ENCODE measurements at places on chromosomes 1 and 21.

- DNase-seq: no peak
These were observed 29.1 kb upstream of the ADAMTS1 start for GRCh38 chr21:26874347-26874746.

- DNase-seq: no peak
These were observed 54.5 kb downstream of the BACE2 start for GRCh38 chr21:41222247-41223068.

- no peak for DNase-seq
These were observed 848.8 kb downstream of the BRINP3 start for GRCh38 chr1:189628857-189629256.

DNA sequence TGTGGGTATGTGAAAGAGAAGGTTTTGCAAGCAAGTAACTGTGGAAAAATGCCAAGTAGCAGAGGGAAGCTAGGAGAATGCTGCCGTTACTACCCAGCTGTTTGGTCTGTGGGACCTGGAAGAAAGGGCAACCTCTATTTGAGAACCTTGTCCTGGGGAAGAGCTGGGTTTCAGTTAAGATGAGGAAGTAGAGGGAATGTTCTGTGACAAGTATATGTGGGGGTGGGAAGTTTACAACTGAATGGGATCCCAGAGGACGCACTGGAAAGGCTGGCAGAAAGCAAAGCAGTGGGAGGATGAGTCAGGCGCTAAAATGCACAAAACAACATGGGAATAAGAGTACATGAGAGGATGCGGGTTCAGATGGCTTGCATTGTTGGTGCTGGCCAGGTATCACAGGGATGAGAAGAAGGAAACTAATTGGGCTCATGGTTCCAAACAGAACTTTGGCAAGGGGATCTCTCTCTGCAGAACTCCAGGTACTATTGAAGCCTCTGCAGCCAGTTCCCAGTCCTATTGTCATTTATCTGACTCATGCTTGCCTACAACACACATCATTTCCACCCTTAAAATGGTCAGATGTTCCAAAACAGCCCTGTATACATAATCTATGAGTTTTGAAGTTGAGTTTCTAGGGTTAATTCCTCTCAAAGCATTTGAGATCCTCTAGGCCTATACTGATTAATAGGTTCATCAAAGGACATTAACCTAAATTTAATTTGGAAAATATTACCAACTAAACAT is 88.5 kb upstream of the VAV3 start:
- DNase-seq: no peak

DNA sequence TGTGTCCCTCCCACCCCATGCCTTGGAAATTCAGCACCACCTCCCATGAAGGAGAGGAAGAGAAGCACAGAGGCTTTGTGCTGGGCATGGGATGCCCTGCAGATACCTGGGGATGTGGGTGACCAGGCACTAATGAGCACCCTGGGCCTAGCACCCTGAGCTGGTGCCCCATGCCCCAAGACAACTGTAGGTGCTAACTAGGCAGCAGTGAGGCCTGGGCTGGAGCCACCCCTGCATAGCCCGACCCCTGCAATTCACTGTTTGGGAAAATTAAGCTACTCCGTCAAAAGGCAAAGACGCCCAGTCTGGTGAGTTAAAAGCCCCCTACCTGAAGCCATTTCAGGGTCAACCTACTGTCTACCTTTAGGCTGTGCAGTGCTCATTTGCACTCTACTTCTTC is 5.4 kb downstream of the KCNA2 start:
- no peak for DNase-seq

DNA sequence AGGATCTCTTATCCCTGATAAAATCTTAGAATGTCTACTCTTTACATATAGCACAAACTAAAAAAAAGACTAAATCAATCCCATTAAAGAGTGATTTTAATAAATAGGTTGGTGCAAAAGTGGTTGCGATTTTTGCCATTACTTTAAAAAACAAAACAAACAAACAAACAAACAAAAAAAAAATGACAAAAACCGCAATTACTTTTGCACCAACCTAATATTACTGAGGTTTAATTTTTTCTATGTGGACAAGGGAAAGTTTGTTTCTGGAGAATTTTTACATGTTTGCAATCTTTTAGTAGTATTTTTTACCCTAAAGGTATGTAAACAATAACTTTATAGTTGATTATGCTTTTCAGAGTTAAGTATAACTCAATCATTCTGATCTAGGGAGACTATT is 119.7 kb upstream of the ADAMTS5 start:
- no peak for DNase-seq

DNA sequence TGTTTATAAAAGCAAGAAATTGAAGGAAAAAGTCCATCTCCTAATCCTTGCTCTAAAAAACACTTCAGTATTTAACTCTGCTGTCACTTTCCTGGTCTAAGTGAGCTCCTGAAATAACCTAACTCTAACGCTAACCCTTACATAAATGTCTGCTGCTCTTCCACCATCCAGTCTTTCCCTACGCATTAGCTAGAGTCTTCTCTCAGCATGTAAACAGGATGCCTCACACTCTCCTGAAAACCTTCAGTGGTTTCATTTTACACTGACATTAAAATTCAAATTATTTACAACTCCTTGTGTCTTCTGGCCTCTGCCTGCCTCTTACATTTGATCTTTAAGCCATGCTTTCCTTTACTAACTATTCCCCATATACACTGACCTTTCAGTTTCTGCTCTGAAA is 697.6 kb upstream of the CXADR start:
- DNase-seq: no peak

- no peak for DNase-seq
These were observed 471.3 kb downstream of the PLA2G4A start for GRCh38 chr1:187300081-187300480.

- DNase-seq: peak; percentile 5
These were observed 190.8 kb downstream of the LTN1 start for GRCh38 chr21:28801906-28802305.

DNA sequence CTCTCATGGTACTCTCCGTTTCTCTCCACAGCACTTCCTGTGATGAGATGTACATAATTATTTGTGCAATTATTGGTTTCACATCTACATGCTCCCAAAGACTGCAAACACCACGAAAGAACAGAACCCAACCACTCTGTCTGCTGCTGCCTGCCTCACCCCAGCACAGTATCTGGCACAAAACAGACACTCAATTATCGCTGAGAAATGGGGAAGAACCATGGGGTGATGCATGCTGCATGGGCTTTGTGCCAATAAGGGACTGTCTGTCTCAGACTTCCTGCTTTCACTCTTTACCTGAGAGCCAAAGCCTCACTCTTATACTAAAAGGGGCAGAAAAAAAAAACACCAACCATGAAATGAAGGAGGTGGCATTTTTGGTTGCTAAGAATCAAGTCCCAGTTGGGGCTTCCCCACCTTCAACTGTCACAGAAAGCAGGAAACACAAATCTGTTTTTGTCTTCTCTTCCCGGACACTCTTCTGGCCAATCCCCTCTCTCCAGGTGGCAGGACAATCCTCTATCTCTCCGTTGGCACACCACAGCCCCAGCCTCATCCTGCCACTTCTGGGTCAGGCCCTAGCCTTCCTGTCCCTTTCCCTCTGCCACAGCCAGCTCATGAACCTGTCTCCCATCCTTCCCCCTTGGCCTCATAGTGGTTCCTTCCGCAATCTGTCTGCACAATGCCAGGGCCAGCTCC is 82.0 kb downstream of the TGFBR3 start:
- peak; percentile 93 for DNase-seq

DNA sequence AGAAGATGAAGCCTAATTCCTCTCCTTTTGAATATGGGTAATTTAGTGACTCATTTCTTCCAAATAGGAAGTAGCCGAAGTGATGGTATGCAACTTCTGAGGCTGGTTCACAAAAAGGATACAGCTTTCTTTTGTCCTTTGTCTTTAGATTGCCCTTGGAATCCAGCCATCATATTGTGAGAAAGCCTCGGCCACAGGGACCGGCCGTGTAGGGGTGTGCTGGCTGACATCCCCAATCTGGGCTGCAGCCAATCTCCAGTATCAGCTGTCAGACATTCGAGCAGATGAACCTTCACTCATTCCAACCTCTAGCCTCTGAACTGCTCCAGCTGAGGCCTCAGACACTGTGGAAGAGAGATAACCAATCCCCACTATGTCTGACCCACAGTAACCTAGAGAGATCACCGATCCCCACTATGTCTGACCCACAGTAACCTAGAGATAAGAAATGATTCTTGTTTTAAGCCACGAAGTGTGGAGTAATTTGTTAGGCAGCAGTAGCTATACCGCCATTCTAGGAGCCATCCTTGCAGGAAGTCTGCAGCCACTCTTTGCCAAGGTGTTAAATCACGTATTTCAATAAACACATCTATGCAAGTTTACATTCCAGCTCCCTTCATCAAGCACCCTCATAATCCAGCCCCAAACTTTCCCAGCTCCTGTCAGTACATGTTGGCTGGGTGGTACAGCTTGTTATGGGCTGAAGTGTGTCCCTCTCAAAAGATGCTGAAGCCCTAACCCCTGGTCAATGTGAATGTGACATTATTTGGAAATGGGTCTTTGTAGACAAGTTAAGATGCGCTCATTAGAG is 2.9 kb upstream of the DIP2A start:
- no peak for DNase-seq

- DNase-seq: no peak
These were observed 55.7 kb downstream of the NID1 start for GRCh38 chr1:236009191-236009590.

- no peak for DNase-seq
These were observed 163.6 kb upstream of the ARHGEF16 start for GRCh38 chr1:3290915-3291314.

DNA sequence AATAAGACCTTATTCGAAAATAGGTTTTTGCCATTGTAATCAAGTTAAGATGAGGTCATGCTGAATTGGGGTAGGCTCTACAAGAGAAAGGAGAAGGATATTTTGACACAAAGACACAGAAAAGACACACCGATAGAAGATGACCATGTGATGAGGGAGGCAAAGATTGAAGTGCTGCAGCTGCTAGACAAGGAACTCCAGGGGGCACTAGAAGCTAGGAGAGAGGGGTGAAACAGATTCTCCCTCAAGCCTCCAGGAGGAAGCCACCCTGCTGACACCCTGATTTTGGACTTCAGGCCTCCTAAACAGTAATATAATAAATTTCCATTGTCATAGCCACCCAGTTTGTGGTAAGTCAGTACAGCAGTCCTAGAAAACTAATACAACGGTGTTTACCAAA is 506.8 kb upstream of the CAMK1G start:
- DNase-seq: no peak

- DNase-seq: no peak
These were observed 30.2 kb upstream of the MGST3 start for GRCh38 chr1:165600793-165601192.

DNA sequence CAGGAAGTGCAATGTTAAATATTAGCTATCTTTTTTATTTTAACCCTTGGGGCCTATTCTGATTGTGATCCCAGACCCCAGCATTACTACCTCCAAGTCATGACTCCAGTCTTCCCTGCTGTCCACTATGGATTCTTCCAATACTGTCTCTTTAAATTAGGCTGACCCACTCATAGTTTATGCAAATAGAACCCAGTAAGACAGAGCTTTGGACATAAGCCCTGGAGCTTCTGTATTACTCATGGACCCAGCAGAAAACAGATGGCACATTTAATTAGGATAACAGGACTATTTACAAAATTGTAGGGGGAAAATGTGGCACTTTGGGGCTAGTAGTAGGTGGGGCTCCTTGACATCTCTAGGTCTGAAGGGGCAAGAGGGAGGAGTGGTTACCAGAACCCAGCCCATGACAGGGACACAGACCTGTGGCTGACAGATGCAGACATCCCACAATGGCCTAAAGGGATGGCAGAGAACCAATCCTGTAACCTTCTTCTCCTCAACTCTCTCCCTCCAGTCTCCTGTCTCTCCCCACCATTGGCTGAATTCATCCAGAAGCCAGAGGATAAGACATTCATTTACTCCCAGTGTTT is 233.5 kb downstream of the OMA1 start:
- no peak for DNase-seq

GRCh38 chr1:18480315-18481189 is at the start of gene KLHDC7A:
KLHDC7A (plus strand) TSS chr1:18480930; CDS start chr1:18480982, 52 bp downstream.
- no peak for DNase-seq

- no peak for DNase-seq
These were observed 199.8 kb downstream of the DNM3 start for GRCh38 chr1:172041102-172041501.

DNA sequence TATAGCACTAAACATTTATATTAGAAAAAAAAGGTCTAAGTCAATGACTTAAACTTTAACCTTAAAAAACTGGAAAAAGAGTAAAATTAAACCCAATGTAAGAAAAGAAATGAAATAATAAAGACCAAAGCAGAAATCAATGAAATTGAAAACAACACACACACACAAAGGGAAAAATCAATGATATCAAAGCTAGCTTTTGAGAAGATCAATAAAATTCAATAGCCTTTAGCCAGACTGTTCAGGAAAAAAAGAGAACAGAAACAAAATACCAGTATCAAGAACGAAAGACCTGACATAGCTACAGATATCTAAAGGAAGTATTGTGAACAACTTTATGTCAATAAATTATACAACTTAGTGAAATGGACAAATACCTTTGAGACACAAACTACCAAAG is 7.1 kb downstream of the DHCR24 start:
- no peak for DNase-seq

GRCh38 chr1:12009318-12009947 is 9.9 kb upstream of the MIIP start:
- no peak for DNase-seq

- no peak for DNase-seq
These were observed 95.8 kb downstream of the ARHGEF10L start for GRCh38 chr1:17635276-17635675.

- no peak for DNase-seq
These were observed 8.8 kb upstream of the ANGPTL7 start for GRCh38 chr1:11180342-11180744.

DNA sequence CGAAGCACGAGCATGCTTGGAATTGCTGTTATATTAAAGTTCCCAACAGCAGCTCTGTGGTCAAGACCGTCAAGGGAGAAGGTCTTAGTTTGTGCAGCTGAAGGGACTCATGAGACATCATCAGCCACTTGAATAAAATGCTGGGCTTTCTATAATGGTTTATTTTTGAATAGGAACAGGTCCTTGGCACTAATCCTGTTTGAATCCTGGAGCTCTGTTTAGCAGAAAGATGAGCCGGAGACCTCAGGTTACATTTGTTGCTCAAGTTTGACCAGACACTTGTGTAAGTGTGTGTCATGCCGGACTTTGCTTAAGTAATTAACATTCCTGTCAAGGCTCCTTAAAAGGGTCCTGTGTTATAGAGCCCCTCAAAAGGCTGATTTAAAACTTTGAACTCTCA is 186.5 kb downstream of the ROR1 start:
- DNase-seq: no peak

DNA sequence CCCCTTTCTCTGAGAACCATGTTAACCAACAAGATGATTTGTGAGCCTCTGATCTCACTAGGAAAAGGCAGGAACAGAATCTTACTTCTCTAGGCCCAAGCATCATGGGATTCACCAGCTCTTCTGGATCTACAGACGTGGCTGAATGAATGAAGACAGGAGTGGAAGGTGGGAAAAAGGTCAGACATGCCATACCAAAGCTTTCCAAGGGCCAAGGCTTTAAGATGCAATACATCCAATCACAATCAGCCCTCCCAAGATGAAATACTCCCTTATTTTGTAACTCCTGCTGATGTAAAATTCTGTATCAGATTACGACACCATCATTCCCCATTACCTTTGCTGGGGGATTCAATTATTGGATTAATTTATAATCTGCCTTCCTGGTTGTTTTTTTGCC is 80.9 kb downstream of the SSBP3 start:
- no peak for DNase-seq
